ENCODE measurements at places on chromosomes 7 and 10. TPM values are rescaled to one million over a fixed set of nuclear protein-coding genes. Genes with fewer than 3 reads are reported as not detected.
A peak's percentile ranks its signal among the peaks of the same experiment; 100 is the strongest.

PCLO gene
- total RNA-seq: 0.62 TPM

ARHGEF5 gene
- total RNA-seq: 9.7 TPM

PILRA gene
- total RNA-seq: 5.9 TPM

OR9A2 gene
- total RNA-seq: not detected

OR2A12 gene
- total RNA-seq: not detected

NOLC1 gene
- total RNA-seq: 38.6 TPM

ERVW-1 gene
- not detected for total RNA-seq

CDHR1 gene
- 0.28 TPM for total RNA-seq

CCDC172 gene
- total RNA-seq: not detected

GRM3 gene
- not detected for total RNA-seq

PPP1R9A gene
- total RNA-seq: 15.5 TPM

AUTS2 gene
- total RNA-seq: 52.9 TPM

ANKRD30A gene
- not detected for total RNA-seq

NPY4R2 gene
- not detected for total RNA-seq

OR2AE1 gene
- total RNA-seq: 0.51 TPM

MBL2 gene
- not detected for total RNA-seq

SCART1 gene
- 3.4 TPM for total RNA-seq

PAPOLB gene
- 0.24 TPM for total RNA-seq

- DNase-seq: no peak
Measured at GRCh38 chr10:49663596-49663995, 15.9 kb upstream of the C10orf53 start.

- DNase-seq: no peak
Measured at GRCh38 chr7:129644634-129645230, 33.2 kb downstream of the NRF1 start.

- no peak for DNase-seq
Measured at GRCh38 chr7:36707898-36708297, 16.4 kb downstream of the AOAH start.

GRCh38 chr7:39414224-39415035, 151.8 kb upstream of the YAE1 start:
- no peak for DNase-seq

DNA sequence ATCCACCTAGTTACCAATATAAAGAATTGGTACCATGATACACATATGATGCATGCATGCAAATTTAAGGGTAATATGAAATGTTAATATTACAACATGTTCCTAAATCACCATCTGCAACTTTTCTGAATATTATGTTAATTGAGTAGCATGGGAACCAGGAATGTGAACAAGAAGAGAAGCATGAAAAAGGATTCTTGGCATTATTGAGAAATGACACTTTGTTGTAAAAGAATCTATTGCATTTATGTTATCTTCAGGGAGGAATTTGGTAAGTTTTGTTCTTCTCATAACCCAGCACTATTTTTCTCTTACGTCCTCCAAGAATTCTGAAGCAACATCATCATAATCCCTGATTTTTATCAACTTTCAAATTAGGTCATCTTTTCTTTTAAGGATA, 159.9 kb upstream of the SLC25A13 start:
- DNase-seq: no peak

DNA sequence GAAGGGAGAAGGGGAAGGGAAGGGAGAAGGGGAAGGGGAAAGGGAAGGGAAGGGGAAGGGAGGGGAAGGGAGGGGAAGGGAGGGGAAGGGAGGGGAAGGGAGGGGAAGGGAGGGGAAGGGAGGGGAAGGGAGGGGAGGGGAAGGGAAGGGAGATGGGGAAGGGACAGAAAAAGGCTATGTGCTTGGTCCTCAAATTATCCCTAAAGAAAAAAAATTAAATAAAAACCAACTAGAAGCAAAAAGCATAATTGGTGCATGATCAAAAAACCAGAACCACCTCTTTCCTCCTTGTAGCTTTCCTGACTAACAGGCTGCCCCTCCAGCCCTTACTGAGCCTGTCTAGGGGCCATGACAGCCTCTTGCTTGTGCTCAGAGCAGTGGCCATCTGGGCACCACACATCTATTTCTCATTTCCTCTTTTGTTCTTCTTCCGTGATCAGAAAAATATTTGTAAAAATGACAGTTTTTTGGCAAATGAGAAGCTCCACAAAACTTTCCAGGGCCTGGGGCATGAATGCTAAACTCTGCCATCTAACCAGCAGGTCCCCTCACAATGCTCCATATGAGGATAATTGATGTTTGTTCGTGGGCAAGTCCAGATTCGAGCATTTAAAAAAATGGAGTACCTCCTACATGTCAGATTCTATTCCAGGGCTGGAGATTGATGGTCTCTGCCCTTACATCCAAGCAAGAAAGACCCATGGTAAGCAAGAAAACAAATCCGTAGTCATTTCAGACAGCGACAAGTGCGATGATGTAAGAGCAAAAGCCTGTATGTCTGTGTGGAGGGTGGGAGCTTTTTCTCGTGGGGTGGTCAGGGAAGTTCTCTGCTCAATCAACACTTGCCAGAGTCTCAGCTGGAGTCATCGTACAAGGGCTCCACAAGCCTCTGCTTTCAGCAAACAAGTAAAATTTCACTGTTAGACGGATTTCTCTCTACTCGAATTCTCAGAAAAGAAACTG, 320.9 kb downstream of the WDR11 start:
- no peak for DNase-seq

DNA sequence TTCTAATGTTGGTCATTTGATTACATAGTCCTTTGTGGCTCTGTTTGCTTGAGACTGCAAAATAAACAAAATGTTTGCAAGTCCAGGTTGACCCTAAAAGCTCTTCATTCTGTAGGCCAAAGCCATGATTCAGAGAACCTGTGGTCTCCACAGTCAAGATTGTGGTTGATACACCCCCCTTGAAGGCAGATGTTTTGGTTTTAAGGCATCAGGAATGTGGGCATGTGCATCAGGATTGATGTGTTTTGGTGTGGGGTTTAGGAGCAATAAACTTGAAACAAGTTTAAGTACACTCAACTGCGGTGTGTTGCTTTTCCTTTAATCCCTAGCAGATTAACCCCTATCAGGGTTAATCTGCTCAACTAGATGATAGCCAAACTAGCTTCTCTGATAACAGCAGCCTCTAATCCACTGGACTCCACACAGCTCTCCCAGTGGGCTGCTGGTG, 379.1 kb upstream of the GALNT17 start:
- no peak for DNase-seq

DNA sequence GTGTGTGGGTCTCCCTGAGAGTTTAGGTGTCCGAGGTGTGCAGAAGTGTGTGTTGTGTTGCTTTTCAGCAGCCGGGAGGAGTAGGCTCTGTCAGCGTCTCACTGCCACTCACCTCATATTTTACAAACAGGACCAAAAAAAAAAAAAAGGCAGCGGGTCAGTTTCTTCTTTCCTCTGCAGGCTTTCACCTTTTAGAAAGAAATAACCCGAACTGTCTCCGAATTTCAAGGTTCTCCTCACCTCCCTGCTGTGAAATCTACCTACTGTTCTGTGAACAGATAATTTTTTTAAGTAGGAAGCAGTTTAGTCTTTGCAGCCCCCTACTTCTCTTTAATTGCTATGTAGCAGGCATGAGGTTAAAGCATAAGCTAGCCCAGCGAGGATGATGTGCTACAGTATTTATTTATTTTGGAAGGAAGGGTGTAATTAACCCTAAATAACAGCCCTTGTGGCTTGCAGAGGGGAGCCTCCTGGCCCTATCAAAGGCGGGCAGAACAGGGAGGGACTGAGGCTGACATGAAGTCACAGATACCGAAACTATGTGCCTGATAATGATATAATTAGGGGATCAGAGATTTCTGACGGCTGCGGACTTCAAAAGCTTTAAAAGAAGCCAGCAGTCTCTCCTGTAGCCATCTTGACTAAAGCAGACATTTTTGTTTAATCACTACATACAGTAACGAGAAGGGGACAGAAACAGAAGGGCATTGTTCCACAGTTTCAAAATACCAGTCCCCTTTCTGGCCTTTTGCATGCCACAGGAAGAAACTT, 1.6 kb downstream of the BAMBI start:
- DNase-seq: no peak

- DNase-seq: no peak
Measured at GRCh38 chr7:27890205-27890849, 150.4 kb downstream of the TAX1BP1 start.

GRCh38 chr7:129122751-129123509, 21.6 kb upstream of the TSPAN33 start:
- DNase-seq: no peak

GRCh38 chr7:51299391-51300133, 17.0 kb downstream of the COBL start:
- no peak for DNase-seq

- no peak for DNase-seq
Measured at GRCh38 chr10:60200012-60200681, 189.5 kb downstream of the ANK3 start.

DNA sequence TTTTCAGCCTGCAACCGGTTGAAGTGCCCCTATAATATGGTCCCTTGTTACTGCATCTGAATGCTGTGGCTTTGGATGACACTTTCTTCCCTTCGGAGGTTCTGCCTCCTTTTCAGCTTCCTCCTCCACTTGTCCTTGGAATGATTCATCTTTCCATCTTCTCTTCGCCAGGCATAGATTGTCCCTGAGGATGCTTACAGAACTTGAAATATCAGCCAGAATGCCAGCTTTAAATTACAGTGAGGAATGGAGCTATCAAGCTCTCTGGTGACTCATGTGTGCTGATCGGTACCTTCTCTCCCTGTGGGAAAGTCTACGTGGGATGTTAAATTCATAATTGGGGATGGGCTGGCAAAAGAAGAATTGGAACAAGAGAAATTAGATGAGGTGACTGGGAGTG, 45.9 kb upstream of the PDK4 start:
- DNase-seq: no peak

- no peak for DNase-seq
Measured at GRCh38 chr7:81816312-81816711, 46.5 kb upstream of the HGF start.

- no peak for DNase-seq
Measured at GRCh38 chr7:2484868-2485267, 8.7 kb upstream of the GRIFIN start.

- no peak for DNase-seq
Measured at GRCh38 chr7:14850039-14850438, 52.5 kb downstream of the DGKB start.

GRCh38 chr7:134694299-134694698, 47.6 kb downstream of the BPGM start:
- no peak for DNase-seq

DNA sequence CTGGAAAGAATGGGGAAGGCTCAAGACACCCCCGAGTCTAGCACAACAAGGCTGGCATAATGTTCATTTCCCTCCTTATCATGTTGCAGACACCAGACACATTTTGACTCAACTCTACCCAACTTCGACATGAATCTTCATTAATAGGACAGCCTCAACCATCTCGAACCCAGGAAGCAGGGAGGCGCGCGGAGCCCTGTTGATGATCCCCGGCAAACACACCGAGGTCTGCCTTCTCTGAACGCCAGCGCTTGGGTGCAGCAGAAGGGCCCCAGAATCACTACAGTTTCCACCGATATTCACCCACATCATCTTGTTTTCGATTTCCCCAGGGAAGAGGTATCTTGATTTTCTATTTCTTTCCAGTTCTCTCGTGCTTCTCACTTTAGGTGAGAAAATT, 563.6 kb downstream of the TCERG1L start:
- peak; percentile 31 for DNase-seq

GRCh38 chr7:28298870-28299518, 113.3 kb upstream of the CREB5 start:
- DNase-seq: no peak

DNA sequence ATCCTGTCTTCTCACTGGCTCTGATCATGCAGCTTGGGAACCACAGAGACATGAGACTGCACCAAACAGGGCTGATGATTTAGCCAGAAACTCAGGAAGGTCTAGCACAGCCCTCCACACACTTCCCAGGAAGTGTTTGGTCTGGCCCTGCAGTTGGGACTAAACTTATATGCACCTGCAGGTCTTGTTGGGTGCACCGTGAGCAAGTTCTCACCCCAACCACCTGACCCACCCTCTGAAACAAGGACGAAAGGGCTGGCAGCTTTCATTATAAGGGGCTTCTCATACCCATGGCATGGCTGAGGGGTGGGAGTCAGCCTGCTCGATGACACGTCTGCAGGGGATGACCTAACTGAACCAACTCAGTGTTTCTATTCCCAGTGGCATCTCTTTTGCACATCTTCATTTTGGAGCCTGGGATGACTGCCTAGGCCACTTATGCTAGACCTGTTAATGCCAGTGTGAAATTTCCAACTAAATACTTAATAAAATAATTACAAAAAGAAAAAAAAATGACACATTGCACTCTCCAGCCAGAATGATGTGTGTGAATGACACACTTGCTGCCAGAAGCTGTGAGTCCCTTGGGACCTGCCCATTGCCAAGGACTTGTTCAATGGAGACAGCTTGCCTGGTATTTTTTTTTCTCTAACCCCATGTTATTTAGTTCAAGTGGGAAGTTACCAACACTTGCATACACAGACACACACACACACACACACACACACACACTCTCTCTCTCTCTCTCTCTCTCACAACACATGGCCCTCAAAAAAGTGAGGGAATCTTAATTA, 102.6 kb downstream of the NEURL1 start:
- DNase-seq: no peak

DNA sequence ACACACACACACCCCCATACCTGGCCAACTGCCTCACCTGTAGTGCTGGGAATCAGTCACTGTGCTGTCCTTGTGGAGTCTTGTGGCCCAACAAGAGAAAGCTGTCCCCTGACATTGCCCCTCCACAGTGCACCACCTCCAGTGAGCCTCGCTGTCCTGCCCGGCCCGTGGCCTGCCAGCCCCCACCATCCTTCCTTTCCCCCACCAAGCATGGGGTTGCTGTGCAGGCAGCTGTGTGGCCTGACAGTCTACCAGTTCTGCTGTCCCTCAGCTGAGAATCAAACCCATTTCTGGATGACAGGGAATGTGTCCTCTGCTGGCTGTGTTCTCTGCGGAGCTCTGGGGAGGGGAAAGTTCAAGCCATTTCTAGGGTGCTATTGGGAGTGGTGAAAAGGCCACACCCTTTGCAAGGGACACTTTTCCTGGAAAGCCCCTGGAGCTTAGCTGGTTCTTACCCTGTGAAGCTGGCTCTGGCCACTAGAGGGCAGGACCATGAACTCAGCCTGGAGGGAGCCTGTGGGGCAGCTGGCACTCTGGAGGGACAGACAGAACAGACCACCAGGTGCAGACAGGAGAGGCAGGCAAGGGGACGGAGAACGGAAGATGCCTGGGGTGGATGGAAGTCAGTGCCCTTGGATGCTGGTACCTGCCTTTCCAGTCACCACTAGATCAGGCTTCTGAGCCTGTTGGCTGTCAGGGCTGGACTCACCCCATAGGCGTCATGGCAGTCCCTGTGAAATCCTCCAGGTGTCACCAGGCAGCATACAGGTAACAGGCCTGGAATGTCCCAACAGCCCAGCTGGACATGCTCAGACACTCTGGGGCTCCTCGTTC, 10.5 kb upstream of the MTPAP start:
- DNase-seq: no peak

- DNase-seq: peak; percentile 81
Measured at GRCh38 chr7:875476-876076, 778 bp upstream of the GET4 start.

DNA sequence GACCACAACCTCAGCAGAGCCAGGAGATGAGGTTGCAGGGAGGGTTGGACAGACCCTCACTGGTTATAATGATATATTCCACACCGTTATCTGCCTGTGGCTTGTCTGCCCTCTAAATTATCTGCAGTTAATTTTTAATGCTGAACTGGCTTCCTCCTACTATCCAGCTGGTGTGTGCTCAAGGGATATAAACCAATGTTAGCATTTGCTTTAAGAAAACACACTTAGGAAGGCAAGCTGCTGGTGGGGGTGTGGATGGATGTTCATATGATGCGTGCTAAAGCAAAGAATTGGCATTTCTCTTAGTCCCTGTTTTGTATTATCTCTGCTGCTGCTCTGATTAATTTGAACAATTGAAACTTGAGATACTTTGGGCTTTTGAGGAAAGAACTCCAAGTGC, 132.2 kb upstream of the NPVF start:
- DNase-seq: no peak
